ENCODE measurements at places on chromosomes 6 and 20.

- no peak for DNase-seq
These were observed 41.5 kb downstream of the GRIK2 start for GRCh38 chr6:101435038-101435437.

DNA sequence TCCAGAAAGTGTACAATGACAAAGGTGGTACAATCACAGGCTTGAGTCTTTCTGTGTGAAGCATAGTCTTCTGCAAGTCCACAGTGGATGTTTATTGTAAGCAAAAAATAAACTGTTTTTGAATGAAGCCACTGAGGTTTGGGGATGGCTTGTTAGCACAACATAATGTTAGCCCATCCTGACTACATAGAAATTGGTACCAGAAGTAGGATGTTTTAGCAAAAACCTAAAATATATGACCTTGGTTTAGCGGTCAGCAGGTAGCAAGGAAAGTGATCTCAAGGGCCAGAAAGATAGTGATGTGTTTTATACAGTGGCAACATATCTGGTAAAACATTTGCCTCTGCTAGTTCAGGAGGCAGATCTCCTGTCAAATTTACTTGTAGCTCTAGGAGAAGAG is 15.8 kb downstream of the PLAGL1 start:
- no peak for DNase-seq

DNA sequence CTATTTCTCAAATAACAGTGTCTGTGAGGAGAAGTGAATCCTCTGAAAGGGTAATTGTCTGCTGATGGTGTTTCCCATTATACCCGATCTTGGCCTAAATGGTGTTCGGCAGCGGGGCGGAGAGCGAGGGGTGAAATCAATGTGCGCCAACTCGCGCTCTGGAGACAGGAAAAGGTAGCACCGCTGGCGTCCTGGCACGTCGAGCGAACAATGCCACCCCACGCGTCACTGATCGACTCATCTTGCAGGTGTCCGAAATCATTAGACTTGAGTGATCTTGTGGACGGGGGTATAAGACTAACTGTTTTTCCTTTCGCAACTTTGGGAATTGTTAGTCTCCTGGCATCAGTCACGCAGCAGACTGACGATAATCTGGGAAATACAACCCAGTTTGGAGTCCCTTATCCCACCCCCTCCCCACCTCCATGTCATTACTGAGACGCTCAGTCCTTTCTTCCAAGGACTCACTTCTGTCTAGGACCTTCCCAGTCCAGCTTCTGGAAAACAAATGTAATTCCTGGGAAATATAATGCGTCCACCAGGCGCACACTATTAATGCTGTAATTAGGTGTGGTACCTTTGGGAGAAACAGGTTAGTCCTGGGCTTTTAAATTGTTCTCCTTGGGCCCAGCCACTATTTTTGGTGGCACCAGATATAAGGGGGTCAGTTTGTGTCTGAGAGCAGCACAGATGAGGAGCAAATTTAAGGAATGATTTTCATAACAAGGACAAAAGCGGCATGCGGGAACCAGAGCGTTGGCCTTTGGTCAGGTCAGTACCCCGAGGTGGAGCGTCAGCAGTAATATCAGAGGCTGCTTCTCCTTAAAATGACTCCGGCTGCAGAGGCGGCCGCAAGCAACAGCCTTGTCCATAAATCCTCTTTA is 2.3 kb downstream of the LINC00237 start:
- no peak for DNase-seq

DNA sequence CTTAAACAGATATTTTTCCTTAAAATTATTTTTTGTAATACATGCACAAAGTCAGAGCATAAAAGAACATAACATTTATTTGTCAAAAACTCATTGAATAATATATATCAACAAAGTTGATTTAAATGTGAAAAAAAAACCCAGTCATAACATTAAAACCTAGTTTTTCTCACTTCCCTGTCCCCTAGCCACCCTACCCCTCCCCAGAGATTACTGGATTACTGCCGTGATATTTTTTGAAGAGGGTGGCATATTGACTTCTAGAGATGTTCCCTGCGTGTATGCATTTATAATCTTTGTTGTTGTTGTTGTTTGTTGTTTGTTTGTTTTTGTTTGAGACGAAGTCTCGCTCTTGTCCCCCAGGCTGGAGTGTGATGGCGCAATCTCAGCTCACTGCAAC is 52.4 kb upstream of the ARMC2 start:
- no peak for DNase-seq

- DNase-seq = no peak
These were observed 51.1 kb downstream of the L3MBTL3 start for GRCh38 chr6:130069485-130069884.

- DNase-seq = no peak
These were observed 205.3 kb upstream of the ASCC3 start for GRCh38 chr6:101086473-101086872.

DNA sequence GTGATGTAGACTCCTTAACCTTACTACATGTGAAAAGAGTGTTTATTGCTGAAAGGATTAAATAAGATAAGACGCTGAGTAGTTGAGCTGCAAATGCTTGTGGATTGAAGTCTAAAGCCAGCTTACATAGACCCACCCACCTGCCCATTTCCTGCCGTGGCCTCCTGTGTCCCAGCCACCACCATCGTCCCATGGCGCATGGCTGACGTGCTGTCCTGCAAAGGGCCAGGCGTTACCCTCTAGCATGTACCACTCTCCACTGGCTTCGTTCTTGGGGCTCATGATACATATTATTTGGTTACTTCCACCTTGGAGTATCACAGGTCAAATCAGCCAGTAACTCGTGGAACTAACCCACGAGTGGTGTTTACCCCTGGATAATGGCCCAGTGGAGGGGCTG is 181.8 kb downstream of the CDH4 start:
- no peak for DNase-seq

DNA sequence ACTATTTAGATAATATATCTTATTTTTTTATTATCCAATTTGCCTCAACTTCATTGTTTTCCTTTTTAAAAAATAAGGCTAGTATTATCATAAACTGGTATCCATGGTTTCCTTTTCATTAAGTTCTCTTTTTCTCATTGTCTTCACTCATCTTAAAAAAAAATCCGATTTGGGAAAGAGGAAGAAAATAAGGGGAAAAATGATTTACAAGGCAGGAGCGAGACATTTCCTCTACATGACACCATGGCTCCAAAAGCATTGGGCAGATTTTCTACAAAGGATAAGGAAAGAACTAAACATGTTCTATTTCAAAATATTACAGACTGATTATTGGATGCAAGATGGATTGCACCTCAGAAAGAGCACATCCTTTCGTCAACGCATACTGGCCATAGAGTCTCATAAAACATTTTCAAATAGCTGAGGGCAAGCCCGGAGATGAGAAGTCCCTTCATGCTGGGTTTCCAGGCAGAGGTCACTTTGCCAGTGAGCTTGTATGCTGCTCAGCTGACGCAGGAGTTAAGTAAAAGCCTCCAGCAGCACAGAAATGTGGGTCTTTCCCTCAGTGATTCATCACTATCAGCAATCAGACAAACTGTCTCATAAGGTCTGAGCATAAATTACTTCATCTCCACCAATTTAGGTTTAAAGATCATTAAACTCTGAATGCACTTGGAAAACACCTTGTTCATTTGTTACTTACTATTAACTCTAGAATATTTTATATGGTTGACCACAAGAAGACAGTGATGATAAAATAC is 129.0 kb upstream of the TNFAIP3 start:
- DNase-seq = no peak

- DNase-seq = no peak
These were observed 26.5 kb upstream of the CNKSR3 start for GRCh38 chr6:154536999-154537398.

GRCh38 chr6:28914941-28915340 is 8.8 kb downstream of the TRIM27 start:
- DNase-seq = no peak

DNA sequence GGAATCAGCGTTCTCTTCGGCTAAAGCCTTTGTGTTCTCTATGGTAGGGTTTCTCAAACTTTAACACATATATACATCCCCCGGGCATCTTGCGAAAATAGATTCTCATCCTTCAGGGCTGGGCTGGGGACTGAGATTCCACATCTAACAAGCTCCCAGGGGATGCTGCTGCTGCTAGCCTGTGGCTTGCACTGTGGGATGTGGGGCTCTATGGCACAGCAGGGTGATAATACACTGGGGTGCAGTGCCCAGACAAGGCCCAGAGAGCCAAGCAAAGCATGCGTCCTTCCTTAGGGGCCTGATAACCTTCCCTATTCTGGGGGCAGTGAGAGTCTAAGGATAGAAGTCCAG is 102.0 kb downstream of the LAMP5 start:
- DNase-seq = no peak

GRCh38 chr6:18328540-18328939 is 58.6 kb upstream of the RNF144B start:
- DNase-seq = no peak

GRCh38 chr6:45816674-45817297 is 198.9 kb downstream of the CLIC5 start:
- DNase-seq = no peak

DNA sequence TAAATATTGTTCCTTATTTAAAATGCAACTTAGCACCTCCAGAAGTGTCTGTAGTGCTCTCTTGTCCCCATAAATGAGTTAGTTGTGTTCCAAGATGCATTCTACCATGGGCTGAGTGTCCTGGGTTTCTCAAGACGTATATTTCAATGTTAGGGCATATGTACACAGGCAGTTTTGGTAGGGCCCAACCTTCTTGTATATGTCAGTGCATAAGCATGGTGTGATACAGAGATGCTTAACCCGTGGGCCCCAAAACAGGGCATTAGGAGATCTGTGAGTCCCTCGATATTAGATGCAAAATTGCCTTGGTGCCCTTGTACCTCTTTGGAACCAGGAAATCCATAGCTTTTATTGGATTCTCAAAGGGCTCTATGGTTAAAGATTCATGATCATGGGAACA is 91.5 kb upstream of the HIVEP1 start:
- no peak for DNase-seq

- DNase-seq = no peak
These were observed 247.8 kb upstream of the JAG1 start for GRCh38 chr20:10921491-10922010.

GRCh38 chr6:127103482-127103881 is 15.0 kb upstream of the RSPO3 start:
- no peak for DNase-seq

DNA sequence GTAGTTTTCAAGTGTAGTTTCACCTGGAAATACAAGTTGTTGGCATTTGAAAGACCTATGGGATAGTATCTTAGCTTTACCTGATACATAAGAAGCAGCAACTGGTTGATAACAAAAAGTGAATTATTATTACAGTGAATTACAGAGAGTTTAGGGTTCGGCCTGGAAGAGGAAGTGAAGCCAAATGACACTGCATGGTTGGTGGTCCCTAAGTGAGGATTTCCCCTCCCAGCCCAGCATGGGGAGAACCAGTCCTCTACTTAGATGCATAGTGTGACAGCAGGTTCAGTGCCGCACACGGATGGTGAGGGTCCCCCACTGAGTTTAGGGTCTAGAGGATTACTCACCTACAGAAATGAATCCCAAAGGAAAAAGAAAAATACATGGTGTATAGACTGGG is 18.1 kb downstream of the HLA-DPB1 start:
- no peak for DNase-seq

DNA sequence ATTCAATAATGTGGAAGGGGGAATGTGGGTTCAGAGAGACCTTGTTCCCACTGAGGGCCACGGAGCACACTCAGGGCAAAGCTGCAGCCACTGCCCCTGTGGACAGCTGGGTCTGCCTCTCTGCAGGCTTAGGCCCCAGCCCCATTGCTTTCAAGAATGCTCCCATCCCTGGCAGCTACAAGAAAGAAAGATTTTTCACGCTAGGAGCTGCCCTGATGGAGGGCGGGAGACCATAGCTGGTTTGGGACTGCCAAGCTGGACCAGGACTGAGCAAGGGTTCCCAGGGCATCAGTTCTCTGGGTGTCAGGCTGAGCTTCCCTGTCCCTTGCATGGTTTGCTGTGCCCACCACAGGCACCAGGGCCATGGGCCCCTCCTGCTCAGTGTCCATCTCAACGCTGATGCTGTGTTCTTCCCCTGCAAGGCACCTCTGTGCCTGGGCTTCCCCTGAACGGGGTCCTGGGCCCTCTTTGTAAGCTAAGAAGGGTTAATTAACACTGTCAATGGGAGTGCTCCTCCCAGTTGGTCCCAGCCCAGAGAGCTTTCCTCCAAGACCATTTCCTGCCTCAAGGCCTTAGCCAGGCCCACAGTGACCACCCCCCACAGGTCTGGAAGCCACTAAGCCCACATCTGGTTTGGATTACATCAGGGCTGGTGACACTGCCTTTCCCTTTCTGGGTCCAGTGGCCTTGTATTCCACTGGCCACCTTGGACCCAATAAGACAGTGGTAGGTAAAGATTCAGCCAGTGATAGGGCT is 8.4 kb downstream of the FOXS1 start:
- no peak for DNase-seq

- DNase-seq = no peak
These were observed 66.5 kb downstream of the LRFN2 start for GRCh38 chr6:40520678-40521077.

GRCh38 chr6:96460052-96460700 is 61.4 kb upstream of the UFL1 start:
- DNase-seq = no peak

All from NCI-H748 treated with DMSO at 0.1 percent for 48 hours (cell line).